Stimulated activated CD4-positive, alpha-beta T cell treated with anti-CD3 and anti-CD28 coated beads, Interleukin-1b, Interleukin-23, amount 100 ng/mL, for 1 hour (primary cell): ENCODE measurements at places on chromosomes 4 and X.

GRCh38 chr4:183434264-183434663 lies 10.2 kb upstream of the CDKN2AIP start:
- no peak for DNase-seq

GRCh38 chr4:140871368-140871767 lies 115.2 kb upstream of the TBC1D9 start:
- no peak for DNase-seq

GRCh38 chr4:177385576-177386277 lies 56.5 kb downstream of the AGA start:
- DNase-seq = no peak

GRCh38 chr4:46890056-46890455 lies 19.0 kb downstream of the COX7B2 start:
- no peak for DNase-seq

GRCh38 chrX:45668686-45669443 lies 468.2 kb upstream of the DIPK2B start:
- DNase-seq = no peak

DNA sequence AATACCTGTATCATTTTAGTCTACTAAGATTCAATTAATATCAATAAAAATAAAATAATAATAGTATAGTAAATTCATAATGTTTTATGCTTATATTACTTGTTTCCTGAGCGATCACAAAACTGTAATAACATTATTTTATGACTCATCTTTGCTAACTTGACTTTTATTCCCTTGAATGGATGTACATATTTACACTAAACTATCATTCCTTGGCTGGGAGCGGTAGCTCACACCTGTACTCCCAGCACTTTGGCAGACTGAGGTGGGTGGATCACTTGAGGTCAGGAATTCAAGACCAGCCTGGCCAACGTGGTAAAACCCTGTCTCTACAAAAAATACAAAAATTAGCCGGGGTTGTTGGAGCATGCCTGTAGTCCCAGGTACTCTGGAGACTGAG lies 104.0 kb upstream of the SLC34A2 start:
- DNase-seq = no peak

DNA sequence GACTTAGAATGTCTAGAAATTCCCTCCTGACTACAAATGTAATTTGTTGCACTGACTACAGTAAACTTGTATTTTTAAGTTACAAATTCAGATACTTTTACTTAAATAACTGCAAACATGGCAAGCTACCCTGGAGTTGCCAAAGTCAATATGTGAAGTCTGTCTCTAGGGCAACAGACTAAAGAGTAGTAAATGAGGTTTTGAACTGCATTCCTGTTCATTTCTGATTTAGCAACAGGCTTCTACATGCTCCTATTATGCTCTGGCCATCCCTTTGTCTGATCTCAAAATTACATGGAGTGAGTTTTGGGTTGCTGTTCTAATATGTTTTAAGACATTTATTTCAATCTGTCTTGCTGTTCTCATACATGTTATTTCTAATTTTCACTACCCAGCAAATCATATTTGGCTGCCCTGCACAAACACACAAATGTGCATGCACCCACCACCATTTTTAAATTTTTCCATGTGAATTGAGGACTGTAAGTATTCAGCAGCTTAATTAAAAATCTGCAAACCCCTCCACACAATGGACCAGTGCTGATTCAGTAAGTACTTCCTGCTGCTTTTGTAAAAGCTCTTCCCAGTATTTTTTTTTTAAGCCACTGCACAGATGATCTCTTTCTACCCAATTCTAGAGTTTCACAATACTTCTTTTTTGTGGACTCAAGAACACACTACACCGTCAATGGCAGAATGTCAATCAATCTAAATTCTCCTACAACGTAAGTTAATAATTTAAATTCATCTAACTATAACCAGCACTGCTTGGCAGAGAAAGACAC lies 26.7 kb downstream of the SH3RF1 start:
- no peak for DNase-seq

DNA sequence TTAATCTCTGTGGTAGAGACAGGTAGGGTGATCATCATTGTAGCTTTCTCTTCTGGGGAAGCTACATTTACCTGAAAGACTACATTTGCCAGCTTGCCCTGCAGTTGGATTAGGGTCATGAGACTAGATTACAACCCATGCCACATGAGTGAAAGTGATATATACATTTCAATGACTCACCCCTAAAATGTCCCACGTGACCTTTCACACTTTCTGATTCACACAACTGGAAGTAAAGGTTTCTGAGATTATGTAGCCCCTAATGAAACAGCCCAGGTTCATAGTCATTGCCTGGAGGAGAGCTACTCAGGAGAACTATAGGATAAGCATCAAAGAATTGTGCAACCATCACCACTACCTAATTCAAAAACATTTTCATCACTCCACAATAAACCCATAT lies 17.8 kb downstream of the PDCL2 start:
- DNase-seq = no peak
